Activated T-cell treated with anti-CD3 and anti-CD28 coated beads, Interleukin-2, amount 50 U/mL, for 72 hours (primary cell): ENCODE measurements at places on chromosomes 11 and 22. TPM values are rescaled to one million over a fixed set of nuclear protein-coding genes. Genes with fewer than 3 reads are reported as not detected.

The SCGB2A2 gene
- not detected for total RNA-seq

- DNase-seq, result no peak
These were observed 349.2 kb downstream of the AASDHPPT start for GRCh38 chr11:106426696-106427095.

DNA sequence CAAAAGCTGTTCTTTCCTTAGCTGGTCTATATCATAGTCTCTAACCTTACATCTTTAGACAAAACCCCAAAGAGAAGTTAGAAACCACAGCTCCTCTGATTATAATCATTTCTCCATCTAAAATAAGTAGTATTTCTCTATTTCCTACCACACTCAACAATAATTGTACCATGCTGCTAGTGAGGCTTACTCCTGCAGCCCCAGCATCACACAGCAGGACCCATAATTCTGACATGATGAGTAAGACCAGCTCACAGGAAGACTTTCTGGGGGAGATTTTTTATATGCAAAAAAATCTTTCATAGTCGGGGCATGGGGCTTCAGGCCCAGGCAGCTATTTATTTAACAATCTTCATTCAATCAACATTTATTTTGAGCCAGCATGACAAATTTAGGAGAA lies 441.6 kb downstream of the DYNC2H1 start:
- DNase-seq, result no peak

- no peak for DNase-seq
These were observed 9.3 kb downstream of the SNRPD3 start for GRCh38 chr22:24565077-24565476.

DNA sequence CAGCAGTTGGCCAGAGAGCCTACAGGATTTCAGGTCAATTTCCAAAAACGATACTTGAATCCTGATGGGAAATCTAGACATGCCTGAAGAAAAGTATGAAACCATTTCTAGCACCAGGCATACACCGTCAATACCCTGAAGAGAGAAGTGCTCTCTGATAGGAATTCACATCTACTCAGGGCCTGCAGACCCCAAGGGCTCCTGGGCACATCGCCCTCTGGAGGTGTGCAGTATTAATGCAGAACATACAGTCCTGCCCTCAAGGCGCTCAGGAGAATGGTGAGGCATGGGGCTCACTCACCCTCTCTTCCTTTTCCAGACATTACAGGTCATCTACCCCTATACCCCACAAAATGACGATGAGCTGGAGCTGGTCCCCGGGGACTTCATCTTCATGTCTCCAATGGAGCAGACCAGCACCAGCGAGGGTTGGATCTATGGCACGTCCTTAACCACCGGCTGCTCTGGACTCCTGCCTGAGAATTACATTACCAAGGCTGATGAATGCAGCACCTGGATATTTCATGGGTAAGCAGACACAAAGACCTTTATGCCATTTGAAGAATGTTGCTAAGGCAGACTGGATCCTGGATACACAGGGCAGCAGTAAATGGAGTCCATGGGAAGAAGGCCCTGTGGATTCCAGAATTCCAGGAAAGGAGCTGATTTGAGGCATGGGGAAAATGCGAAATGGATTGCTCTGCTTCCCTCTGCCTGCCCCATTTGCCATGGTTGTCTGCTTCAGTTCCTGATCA lies 49.3 kb upstream of the CRTAM start:
- DNase-seq, result no peak

The FERMT3 gene
- total RNA-seq, result 164 TPM

The SCGB1C1 gene
- total RNA-seq, result not detected

GRCh38 chr22:23060612-23061400 lies 9.5 kb upstream of the GNAZ start:
- DNase-seq, result no peak

DNA sequence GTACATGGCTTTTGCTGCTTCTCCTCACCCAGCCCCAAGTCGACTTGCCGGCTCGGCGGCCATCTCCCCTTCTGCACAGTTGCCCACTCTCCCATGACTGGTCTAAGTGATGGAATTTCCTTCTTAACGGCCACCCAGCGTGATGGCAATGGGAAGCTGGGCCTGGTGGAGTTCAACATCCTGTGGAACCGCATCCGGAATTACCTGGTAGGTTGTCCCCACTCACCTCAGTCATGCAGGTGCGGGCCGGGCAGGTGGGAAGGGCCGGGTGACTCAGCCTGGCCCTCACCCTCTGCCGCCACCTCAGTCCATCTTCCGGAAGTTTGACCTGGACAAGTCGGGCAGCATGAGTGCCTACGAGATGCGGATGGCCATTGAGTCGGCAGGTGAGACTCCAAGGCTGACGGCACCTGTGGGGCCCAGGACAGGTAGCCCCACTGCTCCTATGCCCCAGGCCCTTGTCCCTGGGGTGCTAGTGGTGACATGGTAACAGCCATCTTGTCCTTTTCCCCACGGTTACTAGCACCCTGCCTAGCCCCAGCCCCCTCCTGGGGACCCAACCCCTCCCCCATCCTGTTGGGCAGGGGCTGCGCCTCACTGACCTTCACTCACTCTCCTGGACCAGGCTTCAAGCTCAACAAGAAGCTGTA lies 28.1 kb downstream of the CAPN1 start:
- no peak for DNase-seq

The PCNX3 gene
- total RNA-seq, result 45.9 TPM

GRCh38 chr11:127217452-127218274 lies 217.1 kb upstream of the KIRREL3 start:
- no peak for DNase-seq

- DNase-seq, result no peak
These were observed 123.4 kb upstream of the ARHGAP42 start for GRCh38 chr11:100563541-100564280.

GRCh38 chr11:11760838-11761237 lies 80.9 kb upstream of the USP47 start:
- DNase-seq, result no peak

GRCh38 chr22:46110215-46110614 lies 40.1 kb upstream of the PPARA start:
- peak; percentile 20 for DNase-seq

DNA sequence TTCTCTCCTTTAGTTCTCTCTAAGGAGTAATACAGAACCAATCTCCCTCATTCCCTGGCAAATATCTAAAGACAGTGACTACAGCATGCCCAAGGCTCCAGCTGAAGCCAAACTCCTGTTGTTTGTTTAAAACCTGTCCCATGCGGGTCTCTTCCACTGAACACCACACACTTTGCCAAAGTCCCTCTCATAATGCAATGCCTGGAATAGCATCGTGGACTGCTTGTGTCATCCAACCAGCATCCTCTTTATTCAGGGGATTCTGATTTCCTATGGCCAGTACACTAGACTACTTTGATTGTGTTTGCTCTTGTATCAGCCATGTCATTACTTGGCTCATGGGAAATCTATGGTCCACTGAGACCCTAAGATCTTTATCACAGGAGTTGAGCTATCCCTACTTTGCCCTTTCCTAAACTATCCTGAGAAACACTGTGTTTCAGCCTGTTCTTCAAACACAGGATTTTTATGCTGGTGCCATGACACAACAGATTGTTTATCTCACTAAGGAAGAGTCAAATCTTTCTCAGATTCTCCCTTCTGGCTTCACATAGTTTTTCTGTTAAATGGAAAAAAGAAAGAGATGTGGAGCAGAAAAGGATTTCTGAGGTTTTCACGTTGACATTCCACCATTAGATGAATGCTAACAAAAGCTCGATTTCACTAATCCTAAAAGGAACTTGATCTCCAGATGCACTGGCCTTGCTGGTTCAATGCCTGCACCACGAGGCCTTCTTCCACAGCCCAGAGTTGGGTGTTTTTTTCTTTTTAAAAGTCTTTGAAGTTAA lies 15.9 kb upstream of the IRAG1 start:
- no peak for DNase-seq

DNA sequence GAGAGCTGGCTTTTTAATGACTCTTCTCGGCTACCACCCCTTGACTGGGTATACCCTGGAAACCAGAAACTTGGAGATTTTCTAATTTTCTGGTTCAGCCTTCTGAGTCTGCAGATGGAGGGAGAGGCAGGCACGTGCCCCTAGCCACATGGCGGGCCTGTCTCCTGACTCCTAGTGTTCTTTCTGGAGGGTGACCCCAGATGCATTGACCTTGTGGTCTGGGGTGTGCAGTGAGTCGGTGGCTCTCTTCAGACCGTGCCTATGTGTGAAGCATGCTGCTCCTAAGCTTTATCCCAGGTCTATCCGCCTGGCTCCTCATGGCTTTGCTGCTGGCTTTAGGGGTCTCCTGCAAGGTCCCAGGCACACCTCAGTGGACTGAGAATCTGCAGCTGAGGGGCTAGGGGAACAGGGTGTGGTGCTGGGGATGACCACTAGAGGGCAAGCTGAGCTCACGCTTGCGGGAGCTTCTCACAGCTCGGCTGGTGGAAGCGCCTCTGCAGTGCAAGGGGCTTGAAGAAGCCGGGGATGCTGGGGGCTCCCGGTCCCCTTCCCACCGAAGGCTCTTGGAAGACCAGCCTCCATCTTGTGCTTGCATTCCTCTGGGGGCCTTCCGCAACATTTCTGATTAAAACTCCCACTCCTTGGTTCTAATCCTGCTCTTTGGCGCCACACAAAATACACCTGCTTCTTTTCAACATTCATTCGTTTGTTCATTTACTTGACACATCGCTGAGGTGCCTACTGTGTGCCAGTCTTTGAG lies 51.8 kb downstream of the OTOG start:
- DNase-seq, result peak; percentile 78

DNA sequence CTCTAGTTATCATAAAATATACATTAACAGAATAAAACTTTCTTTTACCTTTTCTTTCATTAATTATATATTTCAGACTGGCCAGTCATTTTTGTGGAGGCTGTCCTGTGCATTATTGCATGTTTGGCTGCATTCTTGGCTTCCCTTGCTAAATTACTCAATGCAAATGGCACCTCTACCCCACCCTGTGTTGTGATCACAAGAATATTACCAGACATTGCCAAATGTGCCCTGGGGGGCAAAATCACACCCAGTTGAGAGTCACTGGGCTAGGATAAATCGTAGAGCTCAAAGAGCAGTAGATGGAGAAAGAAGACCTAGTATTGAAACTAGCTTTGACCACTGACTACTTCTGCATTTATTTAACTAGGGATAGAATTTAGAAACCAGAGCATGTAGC lies 1257.8 kb upstream of the TENM4 start:
- no peak for DNase-seq

The CRYBB1 gene
- not detected for total RNA-seq

The SYT13 gene
- total RNA-seq, result not detected
